Stimulated activated CD4-positive, alpha-beta T cell treated with anti-CD3 and anti-CD28 coated beads, TNF-alpha, amount 100 ng/mL, for 1 hour (primary cell): ENCODE measurements at places on chromosomes 4 and X.

DNA sequence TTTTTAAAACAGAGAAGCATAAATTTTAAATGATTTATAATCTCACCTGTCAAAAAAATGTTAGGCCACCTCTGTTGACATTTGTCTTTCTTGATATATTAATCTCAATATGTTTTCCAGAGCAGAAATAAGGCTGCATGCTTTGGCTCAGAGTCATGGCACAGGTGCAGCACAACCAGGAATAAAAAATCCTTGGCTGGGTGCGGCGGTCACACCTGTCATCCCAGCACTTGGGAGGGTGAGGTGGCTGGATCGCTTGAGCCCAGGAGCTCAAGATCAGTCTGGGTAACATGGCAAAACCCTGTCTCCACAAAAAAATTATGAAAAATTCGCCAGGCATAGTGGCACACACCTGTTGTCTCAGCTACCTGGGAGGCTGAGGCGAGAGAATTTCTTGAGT is 18.1 kb downstream of the CPLX1 start:
- DNase-seq, result no peak

GRCh38 chr4:102328045-102328444 is 17.2 kb downstream of the SLC39A8 start:
- no peak for DNase-seq

DNA sequence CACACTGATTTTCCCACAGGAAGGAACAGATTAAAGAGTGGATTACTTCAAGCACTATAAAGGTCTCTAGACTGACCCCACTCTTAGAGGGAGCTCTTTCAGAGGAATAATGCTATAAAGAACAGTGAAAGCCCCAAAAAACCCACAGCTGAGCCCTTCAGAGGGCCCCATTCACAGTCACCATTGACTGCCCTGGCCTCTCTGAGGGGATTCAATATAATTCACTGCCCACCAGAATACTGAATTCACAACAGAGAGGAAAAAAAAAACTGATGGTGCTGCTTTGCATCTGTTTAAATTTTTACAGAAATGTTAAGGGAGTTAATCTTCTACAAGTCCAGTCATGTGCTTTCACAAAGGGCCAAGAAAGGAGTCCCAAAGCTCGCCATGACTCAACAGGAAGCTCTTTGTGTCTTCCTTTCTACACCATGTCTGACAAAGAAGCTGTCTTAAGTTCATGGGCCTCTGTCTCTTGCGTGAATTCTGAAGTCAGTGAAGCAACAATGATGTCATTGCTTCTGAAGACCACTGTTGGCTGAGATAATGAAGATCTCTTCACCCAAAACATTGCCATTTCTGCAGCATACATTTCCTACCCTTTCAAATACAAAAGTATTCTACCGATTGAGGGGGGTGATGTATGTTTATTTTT is 174.9 kb downstream of the ADAMTS3 start:
- DNase-seq, result no peak

GRCh38 chrX:48948589-48948988 is 8.8 kb downstream of the OTUD5 start:
- no peak for DNase-seq
